ENCODE measurements at places on chromosomes 16 and 17.

GRCh38 chr16:28558456-28558855 is 4.7 kb downstream of the SGF29 start:
- no peak for DNase-seq

GRCh38 chr16:25493136-25493811 is 198.5 kb upstream of the HS3ST4 start:
- no peak for DNase-seq

DNA sequence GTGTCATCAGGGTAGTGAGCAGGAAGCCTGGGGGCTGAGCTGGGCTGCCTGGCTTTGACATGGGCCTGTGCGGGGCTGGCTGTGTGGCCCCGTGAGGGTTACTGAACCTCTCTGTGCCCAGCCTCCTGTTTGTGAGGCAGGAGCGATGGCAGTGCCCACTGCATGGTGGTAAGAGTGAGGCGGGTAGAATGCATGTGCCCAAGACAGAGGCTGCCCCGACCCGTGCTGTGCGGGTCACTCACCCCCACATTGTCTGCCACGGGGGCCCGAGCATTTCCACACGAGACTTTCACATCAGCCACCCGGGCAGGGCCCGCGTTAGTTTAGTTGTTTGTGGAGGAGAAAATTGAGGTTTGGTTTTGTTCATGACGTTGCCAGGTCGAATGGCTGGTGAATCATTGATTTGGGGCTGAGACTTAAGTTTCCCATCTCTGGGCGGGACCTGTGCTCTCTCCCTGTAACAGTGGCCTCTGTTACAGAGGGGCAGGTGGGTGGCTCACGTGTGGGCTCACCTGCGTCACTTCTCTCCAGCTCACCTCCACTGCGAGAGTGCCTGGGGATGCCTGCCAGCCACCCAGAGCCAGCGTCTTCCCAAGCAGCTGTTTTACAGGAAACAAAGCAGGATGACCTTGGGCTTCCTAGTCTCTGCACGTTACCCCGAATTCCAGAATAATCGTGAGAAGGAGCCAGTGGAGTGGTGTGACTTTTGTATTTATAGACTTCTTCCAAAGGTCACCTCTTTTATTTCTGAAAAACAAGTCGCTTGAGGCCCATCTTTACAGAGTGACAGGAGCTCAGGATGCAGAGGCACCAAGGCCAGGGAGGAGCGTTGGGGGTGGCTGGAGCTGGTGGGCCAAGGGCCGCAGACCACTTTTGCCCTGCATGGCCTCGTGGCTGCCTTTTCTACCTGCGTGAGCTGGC is 150.6 kb downstream of the RPTOR start:
- DNase-seq: peak; percentile 36

DNA sequence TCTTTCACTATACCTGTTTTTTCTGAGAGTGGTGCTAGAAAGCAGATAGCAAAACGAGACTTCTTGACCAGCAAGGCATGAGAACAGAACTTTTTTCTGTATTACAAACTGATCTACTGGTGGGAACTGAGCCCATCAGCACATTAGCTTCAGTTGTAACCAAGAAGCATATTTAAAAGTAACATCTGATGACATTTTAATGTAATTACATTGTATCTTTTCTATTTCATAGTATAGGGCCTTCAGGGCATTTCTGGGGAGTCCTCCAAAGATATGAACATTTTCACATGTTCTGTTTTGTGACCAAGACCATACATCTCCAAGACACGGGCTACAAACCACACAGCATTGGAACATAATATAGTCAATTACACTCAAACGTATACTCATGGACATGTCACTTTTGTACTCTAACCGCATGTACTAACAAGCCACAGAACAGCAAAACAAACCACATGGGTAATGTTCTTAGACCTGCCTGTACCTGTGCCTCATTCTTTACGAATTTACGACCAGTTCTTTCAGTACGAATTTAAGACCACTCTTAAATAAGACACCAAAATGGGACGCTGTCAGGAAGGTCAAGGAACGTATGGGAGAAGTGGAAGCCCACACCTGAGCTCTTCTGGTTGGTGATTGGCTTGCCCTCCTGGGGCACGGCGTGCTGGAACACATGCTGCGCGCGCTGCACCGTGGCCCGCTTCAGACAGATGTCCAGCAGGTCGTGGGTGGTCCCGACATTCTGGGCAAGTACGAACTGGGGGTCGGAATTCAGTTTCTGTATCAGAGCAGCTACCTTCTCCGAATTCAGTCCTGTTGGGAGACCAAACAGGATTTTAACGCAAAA is 825 bp downstream of the BLMH start:
- peak; percentile 57 for DNase-seq

- DNase-seq: no peak
Measured at GRCh38 chr16:87271256-87271655, 45.9 kb downstream of the C16orf95 start.

GRCh38 chr17:17815436-17816200 is 21.2 kb downstream of the SREBF1 start:
- DNase-seq: no peak

DNA sequence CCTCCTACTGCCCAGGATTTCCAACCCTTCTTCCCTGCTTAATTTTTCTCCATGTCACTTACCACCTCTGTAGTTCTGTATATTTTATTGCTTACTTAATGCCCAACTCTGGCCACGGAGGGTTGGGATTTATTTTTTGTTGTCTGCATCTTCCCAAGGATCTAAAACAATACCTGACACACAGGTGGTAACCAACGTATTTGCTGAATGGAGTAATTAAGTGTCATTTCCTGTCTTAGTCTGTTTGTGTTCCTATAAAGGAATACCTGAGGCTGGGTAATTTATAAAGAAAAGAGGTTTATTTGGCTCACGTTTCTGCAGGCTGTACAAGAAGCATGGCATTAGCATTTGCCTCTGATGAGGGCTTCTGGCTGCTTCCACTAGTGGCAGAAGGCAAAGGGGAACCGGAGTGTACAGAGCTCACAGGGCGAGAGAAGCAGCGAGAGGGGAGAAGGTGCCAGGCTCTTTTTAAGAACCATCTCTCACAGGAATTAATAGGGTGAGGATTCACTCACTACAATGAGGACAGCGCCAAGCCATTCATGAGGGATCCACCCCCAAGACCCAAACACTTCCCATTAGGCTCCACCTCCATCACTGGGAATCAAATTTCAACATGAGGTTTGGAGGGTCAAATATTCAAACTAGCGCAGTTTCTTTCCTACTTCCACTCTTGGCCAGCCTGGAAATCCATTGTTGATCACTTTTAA is 44.8 kb downstream of the ERN1 start:
- no peak for DNase-seq

GRCh38 chr17:10463402-10463801 is 6.0 kb downstream of the MYH4 start:
- no peak for DNase-seq

DNA sequence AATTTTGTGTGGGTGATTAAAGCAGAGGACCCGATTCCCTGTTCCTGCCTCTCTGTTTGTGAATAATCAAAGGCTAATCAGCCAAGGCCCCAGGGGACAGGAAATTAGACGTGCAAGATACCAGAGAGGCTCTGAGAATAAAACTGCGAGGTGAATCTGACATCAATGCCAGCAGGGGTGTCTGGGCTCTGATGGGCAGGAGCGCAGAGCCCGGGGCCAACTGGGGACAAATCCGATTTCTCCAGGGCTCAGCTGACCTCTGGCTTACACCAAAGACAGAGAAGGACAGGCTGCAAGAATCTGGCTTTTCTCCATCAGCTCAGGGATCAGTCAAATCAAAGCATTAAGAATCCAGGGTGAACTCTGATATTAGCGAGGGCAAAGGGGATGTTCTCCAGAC is 174.3 kb downstream of the XYLT1 start:
- no peak for DNase-seq

- no peak for DNase-seq
Measured at GRCh38 chr17:67819722-67820121, 5.6 kb upstream of the BPTF start.

- DNase-seq: no peak
Measured at GRCh38 chr16:81987706-81988105, 23.6 kb downstream of the SDR42E1 start.

GRCh38 chr17:61235827-61236197 is 163.8 kb upstream of the TBX2 start:
- no peak for DNase-seq

DNA sequence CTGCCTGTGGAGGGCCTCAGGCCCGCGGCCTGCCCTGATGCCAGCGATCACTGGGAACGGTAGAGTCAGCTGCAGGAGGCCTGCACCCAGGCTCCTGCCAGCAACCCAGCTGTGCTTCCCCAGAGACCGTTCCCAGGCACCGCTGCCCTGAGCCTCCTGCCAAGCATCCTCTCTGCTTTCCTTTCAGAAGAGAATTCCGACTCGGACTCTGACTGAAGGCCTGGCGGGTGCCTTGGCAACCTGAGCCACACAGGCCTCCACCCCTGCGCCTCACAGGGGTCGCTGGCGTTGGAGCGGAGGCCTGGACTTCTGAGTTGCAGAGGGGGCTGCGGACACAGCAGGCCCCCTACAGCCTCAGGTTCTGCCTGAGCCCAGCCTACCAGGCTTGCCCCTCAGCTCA is 7.9 kb downstream of the CMTM3 start:
- no peak for DNase-seq

GRCh38 chr16:46899443-46900143 is 15.4 kb downstream of the GPT2 start:
- no peak for DNase-seq

GRCh38 chr16:52770828-52771227 is 223.9 kb upstream of the TOX3 start:
- no peak for DNase-seq

DNA sequence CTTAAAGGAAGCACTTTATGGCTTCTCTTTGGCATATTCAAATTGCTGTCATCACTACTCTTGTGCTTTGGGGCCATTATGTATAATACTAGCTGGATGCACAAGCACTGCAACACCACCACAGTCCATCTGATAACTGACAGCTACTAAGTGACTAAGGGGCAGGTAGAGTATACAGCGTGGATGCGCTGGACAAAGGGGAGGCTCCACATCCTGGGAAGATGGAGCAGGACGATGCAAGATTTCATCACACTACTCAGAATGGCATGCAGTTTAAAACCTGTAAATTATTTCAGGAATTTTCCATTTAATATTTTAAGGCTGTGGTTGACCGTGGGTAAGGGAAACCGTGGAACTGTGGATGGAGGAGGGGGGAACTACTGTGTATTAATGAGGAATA is 25.0 kb downstream of the MPRIP start:
- no peak for DNase-seq

DNA sequence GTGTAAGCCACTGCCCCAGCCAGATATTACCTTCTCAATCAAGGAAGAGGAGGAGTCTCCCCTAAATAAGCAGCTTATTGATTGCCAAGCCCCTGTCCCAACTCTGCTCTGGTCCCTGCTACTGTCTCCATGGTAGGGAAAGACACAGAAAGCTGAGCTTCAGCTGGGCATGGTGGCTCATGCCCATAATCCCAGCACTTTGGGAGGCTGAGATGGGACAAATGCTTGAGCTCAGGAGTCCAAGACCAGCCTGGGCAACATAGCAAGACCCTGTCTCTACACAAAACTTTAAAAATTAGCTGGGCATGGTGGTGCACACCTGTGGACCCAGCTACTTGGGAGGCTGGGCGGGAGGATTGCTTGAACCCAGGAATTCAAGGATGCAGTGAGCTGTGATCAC is 6.6 kb downstream of the JUP start:
- no peak for DNase-seq

DNA sequence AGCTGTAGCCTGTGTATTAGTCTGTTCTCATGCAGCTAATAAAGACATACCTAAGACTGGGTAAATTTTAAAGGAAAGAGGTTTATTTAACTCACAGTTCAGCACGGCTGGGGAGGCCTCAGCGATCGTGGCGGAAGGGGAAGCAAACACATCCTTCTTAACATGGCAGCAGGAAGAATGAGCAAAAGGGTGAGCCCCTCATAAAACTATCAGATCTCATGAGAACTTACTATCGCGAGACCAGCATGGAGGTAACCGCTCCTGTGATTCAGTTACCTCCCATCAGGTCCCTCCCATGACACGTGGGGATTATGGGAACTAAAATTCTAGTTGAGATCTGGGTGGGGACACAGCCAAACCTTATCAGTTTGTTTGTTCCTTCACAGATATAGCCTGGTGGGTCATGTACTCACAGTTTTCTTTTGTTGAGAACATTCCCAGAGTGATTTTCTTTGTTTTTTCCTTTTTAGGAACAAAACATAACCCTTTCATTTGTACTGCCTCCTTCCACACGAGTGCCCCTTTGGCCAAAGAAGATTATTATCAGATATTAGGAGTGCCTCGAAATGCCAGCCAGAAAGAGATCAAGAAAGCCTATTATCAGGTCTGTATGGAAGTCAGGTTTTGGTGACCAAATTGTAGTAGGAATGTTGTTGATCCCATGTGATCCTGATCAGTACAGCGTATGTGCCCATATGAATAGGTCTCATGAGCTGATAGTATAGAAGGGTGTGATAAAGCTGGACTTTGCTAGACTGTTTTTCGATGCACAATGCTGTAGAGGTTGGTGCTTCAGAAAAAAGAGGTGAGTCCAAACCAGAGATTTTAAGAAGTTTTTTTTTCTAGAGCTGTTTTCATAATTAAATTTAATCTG is 8.5 kb downstream of the DNAJA3 start:
- no peak for DNase-seq

DNA sequence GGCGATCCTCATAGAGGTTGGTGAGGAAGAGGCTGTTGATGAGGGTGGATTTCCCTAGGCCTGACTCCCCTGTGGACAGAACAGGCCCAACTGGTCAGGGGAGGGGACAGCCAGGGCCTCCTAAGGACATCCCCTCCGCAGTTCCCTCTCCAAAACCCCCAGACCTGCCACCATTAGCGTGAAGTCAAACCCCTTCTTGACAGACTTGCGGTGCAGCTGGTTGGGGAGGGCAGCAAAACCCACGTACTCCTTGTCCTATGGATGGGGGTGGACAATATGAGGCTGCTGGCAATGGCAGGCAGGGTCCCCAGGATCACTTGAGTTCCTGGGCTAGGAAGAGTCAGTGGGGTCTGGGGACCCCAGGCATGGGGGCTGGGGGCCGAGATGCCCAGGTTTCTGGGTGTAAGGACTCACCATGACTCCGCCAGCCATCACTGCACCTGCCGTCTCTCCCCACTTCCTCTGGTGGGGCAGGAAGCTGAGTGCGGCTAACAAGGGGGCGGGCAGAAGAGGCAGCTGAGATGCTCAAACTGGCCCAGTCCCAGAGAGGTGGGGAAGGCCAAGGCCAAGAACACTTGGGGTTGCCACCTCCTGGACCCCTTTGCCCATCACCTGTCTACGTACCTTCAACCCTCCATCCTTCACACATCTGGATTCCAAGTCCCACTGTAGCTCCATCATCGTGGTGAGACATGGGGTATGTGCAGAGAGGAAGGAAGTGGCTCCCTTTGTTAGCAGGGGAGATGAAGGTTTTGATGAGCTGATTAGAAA is at the start of gene SEPTIN1:
Gene SEPTIN1 (minus strand): TSS at position 451 of the 771 bp plus-strand sequence. CDS start 19 bp downstream, at position 432.
- DNase-seq: peak; percentile 85

- no peak for DNase-seq
Measured at GRCh38 chr17:2263183-2264066, 40.2 kb downstream of the SMG6 start.

Measured in activated CD4-positive, alpha-beta T cell treated with anti-CD3 and anti-CD28 coated beads, Interleukin-2, amount 50 U/mL, for 48 hours (primary cell).